ENCODE measurements at places on chromosomes 5 and 9. TPM values are rescaled to one million over a fixed set of nuclear protein-coding genes. Genes with fewer than 3 reads are reported as not detected.

Gene FOXD1
- 0.11 TPM for polyA plus RNA-seq

Gene WDR38
- not detected for polyA plus RNA-seq

- no peak for DNase-seq
Observed at GRCh38 chr9:115980976-115981375, 172.6 kb upstream of the PAPPA start.

DNA sequence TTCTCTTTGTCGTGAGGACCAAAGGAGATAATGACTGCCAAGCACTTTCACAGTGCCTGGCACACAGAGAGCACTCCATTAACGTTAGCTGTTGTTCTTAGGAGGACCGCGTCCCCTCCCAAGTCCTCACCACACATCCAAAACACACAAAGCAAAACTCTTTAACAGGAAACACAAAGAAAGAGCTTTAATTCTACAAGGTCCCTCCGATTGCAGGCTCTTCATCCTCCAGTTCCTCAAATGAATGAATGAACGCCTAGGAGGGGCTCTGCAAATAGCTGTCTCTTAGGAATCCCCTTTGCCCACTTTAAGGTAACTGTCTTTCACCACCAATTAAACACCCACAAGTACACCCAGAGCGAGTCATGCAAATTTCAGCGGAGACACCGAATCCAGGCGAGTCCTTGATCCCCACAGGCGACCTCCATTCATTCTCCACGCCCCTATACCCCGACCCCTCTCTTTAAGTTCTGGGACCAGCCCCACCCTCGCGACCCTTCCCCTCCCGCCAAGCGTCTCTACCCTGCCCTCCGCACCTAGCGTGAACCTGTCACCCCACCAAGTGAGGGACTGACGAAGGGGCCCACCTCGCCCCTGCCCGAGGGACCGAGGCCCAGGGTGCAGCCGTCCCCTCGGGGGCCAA lies 644 bp downstream of the TSC1 start:
- DNase-seq: no peak

Gene PCSK1
- 0.97 TPM for polyA plus RNA-seq

GRCh38 chr5:30108051-30108450 lies 1085.4 kb upstream of the CDH6 start:
- DNase-seq: no peak

Gene RNF145
- polyA plus RNA-seq: 24.4 TPM

Gene RASGRF2
- 4.1 TPM for polyA plus RNA-seq

Gene SLC46A2
- 0.02 TPM for polyA plus RNA-seq

GRCh38 chr9:136494531-136495215 lies 11.8 kb upstream of the SEC16A start:
- DNase-seq: no peak

- no peak for DNase-seq
Observed at GRCh38 chr9:126986506-126986951, 71.9 kb downstream of the RALGPS1 start.

DNA sequence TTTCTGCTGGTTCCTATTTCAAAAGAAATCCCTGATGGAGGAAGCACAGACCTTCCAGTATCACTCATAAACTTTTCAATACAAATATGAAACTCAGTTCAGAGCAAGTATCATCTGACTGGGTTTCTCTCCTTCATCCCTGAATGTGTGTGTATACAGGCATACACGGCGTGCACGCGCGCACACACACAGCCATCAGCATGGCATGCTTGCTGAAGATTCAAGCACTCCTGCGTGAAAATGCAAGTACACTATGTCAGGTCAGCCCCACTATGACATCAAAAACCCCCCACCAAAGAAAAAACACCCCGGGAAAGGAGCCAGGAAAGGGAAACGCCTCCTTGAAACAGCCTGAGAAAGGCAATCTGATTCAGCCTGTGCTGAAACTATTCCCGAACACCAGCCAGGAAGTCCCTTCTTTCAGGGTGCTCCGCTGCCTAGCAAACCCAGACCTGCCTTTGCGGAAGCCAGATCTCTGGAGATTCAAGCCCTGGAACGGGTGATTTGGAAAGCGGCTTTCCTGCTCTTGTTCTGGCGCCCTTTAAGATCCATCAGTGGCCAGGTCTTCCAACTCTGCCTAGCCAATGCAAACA lies 831 bp downstream of the KLHL3 start:
- DNase-seq: no peak

- no peak for DNase-seq
Observed at GRCh38 chr9:31950756-31951155, 433.7 kb upstream of the ACO1 start.

Gene C9orf50
- polyA plus RNA-seq: not detected

- no peak for DNase-seq
Observed at GRCh38 chr5:90740244-90740799, 181.7 kb downstream of the ADGRV1 start.

DNA sequence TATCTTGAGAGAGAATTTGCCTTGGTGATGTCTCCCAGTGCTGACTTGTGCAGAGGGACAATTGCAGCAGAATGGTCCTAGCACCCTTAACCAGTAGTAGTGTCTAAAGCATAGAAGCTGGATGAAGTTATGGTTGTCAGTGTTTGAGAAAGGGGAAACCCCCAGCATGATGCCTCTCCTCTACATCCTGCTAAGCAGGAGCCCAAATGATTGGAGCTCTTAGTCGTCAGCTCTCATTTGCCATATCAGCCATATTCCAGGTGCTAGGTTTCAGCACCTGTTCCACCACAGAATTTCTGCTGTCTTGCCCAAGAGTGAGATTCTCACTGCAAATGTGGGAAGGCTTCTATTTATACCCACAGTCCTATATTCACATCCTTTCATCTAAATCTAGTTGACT lies 43.7 kb upstream of the RFX3 start:
- no peak for DNase-seq

- DNase-seq: no peak
Observed at GRCh38 chr5:33761139-33761538, 130.7 kb downstream of the ADAMTS12 start.

- DNase-seq: no peak
Observed at GRCh38 chr9:127918183-127919107, 1.6 kb upstream of the ST6GALNAC4 start.

Gene GPR151
- 0.03 TPM for polyA plus RNA-seq

- DNase-seq: no peak
Observed at GRCh38 chr9:93072383-93072795, 13.9 kb downstream of the SUSD3 start.
